Epithelial cell of alveolus of lung (primary cell): ENCODE measurements at places on chromosomes 1 and 21. TPM values are rescaled to one million over a fixed set of nuclear protein-coding genes. Genes with fewer than 3 reads are reported as not detected.

The JAM2 gene
- 2.5 and 3.0 TPM in 2 replicates for total RNA-seq

The AGBL4 gene
- total RNA-seq, result not detected in 2 replicates

The RGS8 gene
- total RNA-seq, result not detected in 2 replicates

The IFI44L gene
- 0.48 and 7.4 TPM in 2 replicates for total RNA-seq

The LAPTM5 gene
- total RNA-seq, result 0.39 and 3.7 TPM in 2 replicates

The RBM11 gene
- 0.52 TPM in 1 of 2 replicates, not detected in the other for total RNA-seq

The F3 gene
- total RNA-seq, result 11.8 and 123 TPM in 2 replicates

The NHLH1 gene
- total RNA-seq, result not detected in 2 replicates

The RNF186 gene
- total RNA-seq, result not detected in 2 replicates

The UMODL1 gene
- total RNA-seq, result not detected in 2 replicates

The CHRM3 gene
- 0.13 and 3.8 TPM in 2 replicates for total RNA-seq

The FLG2 gene
- total RNA-seq, result not detected in 2 replicates

The NBPF4 gene
- not detected in 2 replicates for total RNA-seq

The RAD54L gene
- total RNA-seq, result 2.9 and 12.0 TPM in 2 replicates

The FAAH gene
- 0.65 and 0.72 TPM in 2 replicates for total RNA-seq

The MFAP2 gene
- 35.5 and 108 TPM in 2 replicates for total RNA-seq

The DYNLT5 gene
- total RNA-seq, result 0.78 TPM in 1 of 2 replicates, not detected in the other
